Activated CD4-positive, CD25-positive, alpha-beta regulatory T cell (primary cell): ENCODE measurements at places on chromosomes 5 and 9.

DNA sequence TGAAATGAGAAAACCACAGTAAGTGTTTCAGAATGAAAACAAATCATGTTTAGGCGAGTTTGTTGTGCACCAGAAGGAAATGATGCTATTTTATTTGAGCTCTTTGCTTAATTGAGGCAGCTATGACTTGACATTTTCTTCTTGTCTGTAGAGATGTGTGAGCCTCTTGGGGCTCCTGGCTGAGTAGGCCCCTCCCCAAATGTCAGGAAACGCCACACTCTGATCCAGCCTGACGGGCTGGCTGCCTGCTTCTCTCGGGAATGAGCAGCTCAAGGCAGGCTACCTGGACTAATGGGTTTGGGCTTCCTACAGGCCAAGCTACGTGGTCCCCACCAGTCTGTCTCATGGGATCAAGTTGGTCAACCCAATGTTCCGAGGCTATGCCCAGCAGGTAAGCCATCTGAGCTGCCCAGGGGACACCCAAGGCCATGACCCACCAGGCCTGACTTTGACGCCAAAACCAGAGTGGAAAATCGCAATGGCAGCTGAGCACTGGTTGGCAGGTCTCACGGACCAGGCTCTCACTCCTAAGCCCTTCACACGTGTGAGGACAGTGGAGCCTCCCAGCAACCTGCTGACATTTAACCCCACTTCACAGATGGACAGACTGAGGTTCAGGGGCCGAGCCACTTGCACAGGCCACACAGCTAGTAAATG is 29.9 kb downstream of the USP20 start:
- DNase-seq = no peak

GRCh38 chr5:157616785-157617184 is 35.5 kb downstream of the SOX30 start:
- DNase-seq = no peak

GRCh38 chr9:135147474-135147805 is 60.0 kb downstream of the OLFM1 start:
- no peak for DNase-seq

DNA sequence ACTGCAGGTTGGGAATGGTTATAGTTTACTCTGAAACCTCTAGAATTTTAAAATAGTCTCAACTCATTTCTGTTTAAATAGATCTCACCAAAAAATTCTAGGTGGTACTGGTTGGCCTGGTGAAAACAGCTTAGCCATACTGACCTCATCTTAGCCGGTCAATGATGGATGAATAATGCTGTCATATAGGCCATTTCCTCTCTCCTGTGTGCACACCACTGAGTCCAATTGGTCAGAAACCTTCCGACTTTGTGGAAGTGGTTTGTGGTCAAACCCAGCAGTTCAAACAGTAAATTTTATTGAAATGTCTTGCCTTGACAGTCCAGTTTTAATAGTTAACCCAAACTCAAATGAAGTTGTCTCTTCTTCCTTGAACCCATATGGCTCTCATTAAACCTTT is 98.6 kb downstream of the GIN1 start:
- DNase-seq = no peak

DNA sequence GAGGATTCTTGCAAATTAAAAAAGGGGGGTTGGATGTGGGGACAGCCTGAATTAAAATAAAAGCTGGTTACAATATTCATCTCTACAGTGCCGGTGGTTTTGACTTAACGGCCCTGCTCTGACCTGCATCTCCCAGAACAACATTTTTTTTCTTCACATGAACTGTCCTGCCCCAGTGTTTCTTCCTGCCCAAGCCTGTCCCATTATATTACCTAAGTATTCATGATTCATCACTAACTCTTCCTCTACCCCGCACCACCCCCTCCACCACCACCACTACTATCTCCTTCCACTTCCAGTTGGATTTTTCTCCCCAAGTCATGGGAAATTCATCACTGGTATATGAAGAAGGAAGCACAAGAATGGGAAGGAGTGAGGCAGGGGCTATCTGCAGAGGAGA is 90.1 kb downstream of the ZFAND5 start:
- no peak for DNase-seq

DNA sequence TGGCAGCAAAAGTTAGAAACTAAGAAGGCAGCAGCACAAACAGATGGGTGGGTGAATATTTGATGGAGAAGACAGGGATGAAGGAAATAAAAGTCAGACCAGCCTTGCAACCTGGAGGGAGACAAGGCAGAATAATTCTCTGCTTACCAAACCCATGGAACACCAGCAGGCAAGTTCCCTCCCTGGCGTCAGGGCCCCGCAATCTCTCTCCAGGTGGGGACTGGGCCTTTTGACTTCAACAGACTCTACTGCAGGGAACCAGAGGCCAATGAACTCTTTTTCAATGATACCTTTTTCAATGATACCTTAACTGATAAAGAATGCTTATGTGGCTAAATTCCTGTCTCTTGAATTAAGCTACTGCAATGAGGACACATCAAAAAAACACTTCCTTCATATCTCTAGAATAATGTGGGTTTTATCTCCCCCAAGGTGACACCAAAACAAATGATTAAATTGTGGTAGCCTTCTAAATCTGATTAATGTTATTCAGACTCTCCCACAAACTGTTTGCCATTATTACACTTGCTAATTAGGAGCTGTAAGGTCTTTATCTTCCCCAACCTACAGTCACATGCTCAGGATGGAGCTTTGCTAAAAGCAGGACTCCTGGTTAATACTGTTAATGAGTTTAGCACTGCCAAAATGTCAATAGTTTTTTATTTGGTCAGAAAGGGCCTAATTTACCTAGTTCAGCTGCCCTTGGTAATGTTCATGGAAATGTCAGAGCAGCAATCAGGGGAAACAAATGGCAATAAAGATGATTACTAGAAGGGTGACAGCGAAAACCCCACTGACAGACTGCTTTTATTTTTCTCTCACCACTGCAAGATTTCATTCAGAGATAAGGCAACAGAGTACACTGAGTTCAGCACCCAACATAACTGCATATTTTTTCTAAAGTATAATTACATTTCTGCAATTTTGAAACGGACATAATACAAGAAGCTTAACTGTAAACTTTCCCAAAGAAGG is 165.5 kb downstream of the TSSK1B start:
- no peak for DNase-seq

DNA sequence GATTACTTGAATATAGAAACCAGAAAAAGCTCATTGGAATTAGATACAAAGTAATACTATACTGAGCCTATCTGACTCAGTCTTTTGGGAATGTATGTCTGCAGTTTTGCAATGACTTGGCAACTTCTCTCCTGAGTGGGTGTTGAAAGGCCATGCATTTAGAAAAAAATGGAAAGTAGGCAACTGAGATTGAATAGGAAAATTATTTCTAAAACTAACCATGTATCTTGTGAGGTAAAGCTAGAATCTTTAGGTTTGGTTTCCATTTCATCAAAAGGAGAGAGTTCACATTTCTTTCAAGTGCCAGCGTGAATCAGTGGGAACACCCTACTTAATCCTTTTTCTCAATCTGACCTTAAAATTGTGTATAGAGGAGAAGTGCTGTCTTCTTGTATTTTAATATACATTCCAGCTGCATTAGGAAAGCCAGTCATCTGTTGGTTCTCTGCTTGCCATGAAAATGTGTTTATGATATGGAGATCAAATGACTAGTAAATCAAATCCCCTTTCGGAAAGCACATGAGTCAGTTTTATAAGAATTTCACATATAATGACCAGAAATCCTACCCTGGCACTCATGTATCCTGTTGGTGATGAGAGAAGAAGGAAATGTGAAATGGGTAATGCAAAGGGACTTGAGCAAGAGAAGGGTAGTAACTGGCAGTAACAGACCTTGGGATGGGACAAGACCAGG is 30.4 kb downstream of the NFX1 start:
- DNase-seq = no peak

DNA sequence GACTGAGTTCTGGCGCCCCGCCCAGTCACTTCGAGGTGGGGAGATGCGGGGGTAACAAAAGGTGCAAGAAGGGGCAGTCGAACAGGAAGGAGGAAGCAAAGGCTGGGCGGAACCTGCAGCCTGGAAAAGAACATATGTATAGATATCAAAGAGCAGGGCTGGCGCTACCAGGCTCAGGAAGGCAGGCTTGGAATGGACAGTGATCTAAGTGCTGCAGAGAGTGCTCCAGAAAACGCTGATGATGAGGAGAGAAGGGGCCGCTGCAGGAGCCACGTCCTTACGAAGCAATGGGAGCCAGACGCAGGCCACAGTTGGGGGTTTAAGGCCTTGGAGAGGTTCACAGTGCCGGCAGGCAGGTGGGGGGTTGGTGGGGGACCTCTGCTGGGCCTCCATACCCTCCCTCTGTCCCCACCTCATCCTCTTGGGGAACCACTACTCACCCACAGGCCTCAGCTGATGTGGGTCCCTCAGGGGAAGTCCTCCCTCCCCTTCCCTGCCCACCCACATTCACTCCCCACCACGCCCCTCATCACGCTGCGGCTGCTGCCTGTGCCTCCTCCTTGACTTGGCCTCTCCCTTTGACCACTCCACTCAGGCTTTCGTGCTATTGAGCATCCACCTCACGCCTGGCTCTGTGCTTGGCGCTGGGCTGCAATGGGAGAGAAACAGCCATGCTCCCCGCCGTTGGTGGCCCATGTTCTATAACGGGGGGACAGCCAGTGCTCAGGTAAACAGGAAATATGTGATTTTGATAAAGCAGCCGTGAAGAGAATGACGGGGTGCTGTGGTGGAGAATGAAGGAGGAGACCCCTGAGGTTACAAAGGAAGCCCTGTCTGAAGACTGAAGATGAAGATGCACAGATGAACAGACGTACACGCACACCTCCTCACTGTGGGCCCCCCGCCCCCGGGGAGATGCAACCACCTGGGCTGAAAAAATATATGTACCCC is 40.5 kb upstream of the RPL26L1 start:
- DNase-seq = no peak

GRCh38 chr5:132437604-132438266 is 52.8 kb downstream of the IRF1 start:
- DNase-seq = peak; percentile 25

DNA sequence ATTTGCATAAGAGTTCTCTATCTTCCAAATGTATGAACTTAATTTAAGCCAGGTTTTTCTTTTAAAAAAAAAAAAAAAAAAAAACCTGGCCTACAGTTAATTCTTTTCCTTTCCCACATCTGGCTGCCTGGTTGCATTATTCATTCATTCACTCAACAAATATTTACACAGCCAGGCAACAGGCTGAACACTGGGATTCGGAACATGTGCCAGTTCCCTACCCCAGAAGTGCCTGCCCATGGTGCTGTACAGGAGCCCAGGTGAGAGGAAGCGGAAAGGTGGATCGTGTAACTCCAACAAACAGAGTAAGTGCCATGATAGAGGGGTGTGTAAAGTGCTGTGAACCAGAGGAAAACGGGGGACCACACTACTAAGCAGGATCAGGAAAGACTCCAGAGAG is 93.6 kb downstream of the CDK5RAP2 start:
- no peak for DNase-seq

DNA sequence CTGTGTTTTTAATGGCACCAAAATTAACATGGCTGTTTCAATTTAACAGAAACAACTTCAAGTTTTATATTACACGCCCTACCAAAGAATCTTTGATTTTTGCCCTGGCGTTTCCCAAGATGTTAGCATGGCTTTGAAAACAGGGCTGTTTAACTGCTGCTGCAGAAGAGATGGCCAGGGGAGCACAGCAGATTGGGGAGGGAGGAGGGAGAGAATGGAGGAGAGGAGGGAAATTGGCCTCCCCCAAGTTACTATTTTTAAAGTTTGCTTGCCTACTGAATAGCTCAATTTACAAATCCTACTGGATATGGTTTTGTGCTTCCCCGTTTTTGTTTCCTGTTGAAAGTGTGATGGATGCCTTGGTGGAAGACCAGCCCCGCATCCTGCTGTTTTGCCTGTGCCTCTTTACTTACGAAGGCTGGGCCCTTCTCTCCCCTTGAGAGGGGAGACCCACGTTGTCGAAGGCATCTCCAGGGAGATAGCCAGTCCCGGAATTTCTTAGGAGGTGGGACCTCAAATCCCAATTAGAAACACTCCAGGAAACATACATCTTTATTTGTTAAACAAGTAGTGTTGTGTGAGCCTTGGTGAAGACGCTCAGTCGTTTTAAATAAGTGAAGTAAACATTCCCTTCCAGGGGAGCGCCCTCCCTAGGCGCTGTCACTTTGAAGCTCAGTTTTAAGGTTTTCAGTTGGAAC is 98.6 kb downstream of the AOPEP start:
- DNase-seq = no peak

DNA sequence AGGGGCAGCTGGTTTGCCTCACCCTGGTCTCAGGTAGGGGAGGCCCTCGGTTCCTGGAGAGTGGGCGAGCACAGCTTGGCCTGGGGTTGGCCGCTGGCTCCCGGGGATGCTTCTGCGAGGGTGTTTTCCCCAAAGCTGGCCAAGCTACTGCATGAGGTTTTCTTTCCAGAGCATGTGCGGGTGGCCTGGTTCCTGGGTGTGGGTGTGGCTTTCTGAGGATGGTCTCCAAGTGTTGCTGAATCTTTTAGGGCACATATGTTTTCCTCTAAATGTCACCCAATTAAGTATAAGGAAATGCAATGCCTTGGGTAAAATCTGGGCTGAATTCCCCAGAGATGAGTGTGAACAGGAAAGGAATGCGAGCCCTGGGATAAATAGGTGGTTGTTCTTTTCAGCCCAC is 115.8 kb upstream of the ICE1 start:
- DNase-seq = no peak

DNA sequence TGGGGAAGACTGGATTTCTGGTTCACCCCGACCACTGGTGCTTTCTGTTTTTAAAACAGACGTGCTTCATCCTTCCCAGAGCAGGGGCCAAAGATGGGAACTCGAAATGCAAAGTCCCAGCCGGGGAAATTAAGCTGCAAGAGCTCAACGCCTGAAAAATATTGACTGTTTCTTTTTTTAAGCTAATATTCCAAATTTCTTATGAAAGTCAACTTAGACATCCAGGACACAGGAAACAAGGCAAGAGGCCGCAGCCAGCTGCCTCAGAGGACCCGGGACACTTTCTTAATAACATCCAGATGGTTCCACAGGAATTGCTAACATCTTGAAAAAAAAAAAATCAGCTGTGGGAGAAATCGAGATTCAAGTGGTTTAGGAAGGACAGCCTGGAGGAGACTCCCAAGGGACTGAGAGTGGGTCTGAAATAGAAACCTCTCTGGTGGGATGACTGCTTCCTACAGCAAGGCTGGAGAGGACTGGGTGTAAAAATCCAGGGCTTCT is 144.9 kb downstream of the FGF1 start:
- no peak for DNase-seq

DNA sequence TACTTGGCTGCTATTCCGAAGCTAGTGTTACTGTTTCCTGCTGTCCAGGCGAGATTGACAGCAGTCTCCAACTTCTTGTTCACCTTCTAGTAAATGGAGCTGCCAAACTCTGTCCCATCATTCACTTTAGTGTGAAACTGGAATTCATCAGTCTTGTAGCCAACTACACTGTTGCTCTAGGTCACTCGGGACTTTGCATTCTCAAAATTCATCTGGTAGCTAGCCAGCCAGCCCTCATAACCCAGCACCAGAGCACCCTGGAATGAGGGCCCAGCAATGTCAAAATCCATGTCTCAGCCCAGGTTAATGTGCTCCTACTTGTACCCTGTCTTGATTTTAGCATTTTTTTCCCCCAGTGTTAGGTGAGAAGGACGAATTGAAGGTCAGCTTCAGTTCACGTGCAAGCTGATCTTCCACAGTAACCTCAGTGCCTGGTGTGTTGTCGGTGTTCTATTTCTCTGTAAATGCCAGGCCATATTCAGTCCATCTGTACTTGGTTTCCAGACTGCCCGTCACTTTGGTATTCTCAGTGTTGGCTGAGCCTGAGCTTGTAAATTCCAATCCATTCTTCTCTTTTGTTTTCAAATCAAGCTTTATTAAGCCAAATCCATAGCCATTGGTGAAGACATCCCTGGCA is 28.9 kb downstream of the ZNF169 start:
- no peak for DNase-seq

- DNase-seq = no peak
Measured at GRCh38 chr5:78633700-78634099, 14.9 kb downstream of the LHFPL2 start.

- DNase-seq = no peak
Measured at GRCh38 chr5:142922223-142922952, 152.2 kb downstream of the ARHGAP26 start.
